ENCODE measurements at places on chromosomes 3 and 15.

GRCh38 chr3:126112531-126113237 is 28.8 kb upstream of the SLC41A3 start:
- H3K4me3 ChIP-seq, result no peak overlapping the region
- H3K27ac ChIP-seq, result no peak overlapping the region
- no peak for DNase-seq
- no peaks in the 10 kb centered on the region for H3K27me3 ChIP-seq

DNA sequence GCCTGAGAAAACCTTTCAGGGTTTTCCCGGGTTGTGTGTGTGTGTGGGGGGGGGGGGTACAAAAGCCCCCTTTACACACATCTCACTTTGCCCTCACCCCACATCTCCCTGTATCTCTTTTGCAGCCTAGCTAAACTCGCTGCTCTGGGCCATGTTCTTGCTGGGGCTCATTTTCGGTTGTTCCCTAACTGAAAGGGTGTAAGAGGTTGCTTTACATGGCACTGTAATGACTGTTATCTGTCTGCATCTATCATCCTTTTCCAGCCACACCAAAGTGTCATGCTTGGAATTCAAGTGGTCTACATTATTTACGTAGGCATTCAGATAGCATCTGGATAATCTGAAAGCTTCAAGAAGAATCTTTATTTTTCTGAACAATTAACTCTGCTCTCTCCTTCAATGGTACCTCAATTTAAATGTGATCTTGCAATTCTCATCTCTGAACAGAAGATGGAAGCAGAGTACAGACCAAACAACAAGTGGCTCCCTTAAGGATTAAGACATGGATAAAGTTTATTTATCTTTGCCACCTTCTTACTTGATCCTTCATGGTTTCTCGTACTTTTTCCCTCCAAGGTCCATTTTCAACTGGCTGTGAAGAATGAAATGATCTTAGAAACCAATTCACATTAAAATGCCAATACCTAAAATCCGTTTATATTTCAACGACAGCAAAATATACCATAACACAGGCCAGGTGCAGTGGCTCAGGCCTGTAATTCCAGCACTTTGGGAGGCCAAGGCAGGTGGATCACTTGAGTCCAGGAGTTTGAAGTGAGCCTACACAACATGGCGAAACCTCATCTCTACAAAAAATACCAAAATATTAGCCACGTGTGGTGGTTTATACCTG is 34.9 kb downstream of the DCLK3 start:
- H3K27me3 ChIP-seq, result peaks cover 3% of the 10 kb centered on the region
- no peak overlapping the region for H3K4me3 ChIP-seq
- peak; percentile 51 for DNase-seq
- H3K27ac ChIP-seq, result no peak overlapping the region

GRCh38 chr3:9121366-9122001 is 128.0 kb downstream of the SRGAP3 start:
- H3K36me3 ChIP-seq, result no peaks in the 10 kb centered on the region
- no peak overlapping the region for H3K4me3 ChIP-seq
- DNase-seq, result no peak
- H3K27ac ChIP-seq, result no peak overlapping the region

- no peaks in the 10 kb centered on the region for H3K27me3 ChIP-seq
- peak; percentile 89 for DNase-seq
- no peaks in the 10 kb centered on the region for H3K36me3 ChIP-seq
These were observed 1.5 kb downstream of the MGA start for GRCh38 chr15:41661518-41662225.

DNA sequence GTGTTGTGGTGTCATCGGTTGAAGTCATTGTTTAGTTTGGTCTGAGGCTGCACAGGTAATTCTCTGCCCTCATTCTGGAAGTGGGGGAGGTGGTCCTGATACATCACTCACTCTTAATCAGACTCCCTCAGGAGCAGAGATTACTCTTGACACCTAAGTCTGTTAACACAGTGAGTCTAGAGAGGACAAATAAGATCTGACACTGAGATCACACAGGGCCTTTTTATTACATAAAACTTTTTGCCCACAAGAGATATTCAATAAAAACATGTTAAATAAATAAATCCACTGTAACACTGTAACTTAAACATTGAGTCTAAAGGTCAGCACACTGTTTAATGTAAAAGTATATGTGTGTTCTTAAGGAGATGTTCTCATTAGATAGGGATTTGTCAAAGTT is 57.1 kb upstream of the MBNL1 start:
- H3K27me3 ChIP-seq, result no peaks in the 10 kb centered on the region
- no peak overlapping the region for H3K27ac ChIP-seq
- DNase-seq, result no peak
- no peaks in the 10 kb centered on the region for H3K36me3 ChIP-seq
- no peak overlapping the region for H3K4me3 ChIP-seq

DNA sequence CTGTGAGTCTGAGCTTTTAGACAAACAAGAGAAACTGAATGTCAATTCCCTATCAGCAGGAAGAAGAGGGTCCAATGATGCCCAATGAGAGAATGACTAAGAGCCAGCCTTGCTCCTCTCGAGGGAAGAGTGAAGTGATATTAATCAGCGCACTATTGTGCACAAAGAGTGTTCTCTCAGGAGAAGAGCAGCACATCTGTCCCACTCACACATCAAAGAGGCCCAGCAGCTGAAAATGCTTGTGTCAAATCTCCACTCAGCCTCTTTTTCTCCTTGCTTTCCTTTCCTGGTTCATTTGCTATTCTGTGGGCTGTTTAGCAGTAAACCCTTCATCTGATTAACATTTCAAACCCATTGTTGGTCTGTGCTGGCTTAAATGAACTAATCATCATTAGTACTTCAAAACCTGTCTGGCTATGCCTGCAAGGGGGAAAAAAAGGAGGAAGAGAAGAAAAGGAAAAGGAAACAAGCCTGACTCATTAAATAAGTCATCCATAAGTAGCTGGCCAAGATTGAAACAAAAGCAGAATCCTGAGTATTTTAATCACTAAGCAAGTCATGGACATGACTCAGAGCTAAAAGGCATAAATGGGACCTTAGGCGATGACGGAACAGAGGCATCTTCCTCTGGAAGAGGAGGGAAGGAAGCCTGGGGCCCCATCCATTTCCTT is 912.7 kb downstream of the TUSC7 start:
- no peaks in the 10 kb centered on the region for H3K27me3 ChIP-seq
- H3K36me3 ChIP-seq, result no peaks in the 10 kb centered on the region
- H3K4me1 ChIP-seq, result no peaks in the 10 kb centered on the region

GRCh38 chr3:8485141-8485870 is 16.3 kb upstream of the LMCD1 start:
- H3K27me3 ChIP-seq, result no peaks in the 10 kb centered on the region
- no peaks in the 10 kb centered on the region for H3K36me3 ChIP-seq
- H3K4me3 ChIP-seq, result no peak overlapping the region
- no peak overlapping the region for H3K27ac ChIP-seq

GRCh38 chr3:153373606-153374005 is 211.6 kb downstream of the RAP2B start:
- peaks cover 9% of the 10 kb centered on the region for H3K4me1 ChIP-seq
- H3K27me3 ChIP-seq, result no peaks in the 10 kb centered on the region
- peak; percentile 12 for DNase-seq
- H3K36me3 ChIP-seq, result no peaks in the 10 kb centered on the region
- no peak overlapping the region for H3K4me3 ChIP-seq

DNA sequence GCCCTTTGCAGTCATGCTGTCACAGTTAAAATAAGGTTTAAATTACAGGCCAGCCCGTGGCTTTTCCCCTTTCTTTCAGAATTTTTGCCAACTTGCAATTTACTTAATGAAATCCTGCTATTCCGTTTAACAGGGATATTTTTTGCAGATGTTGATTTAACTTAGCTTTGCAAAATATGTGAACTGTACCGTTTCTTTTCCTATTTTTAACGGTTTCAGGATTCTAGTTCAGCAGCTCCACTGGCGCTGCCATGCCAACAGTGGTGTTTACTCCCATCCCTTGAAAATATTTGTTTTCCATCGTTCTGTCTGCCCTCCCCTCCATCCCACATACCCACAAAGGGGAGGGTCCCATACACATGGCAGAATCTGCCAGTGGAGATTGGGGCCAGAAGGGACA is 54.3 kb downstream of the SMAD6 start:
- H3K4me1 ChIP-seq, result no peaks in the 10 kb centered on the region
- peaks cover 18% of the 10 kb centered on the region for H3K27me3 ChIP-seq

- H3K4me3 ChIP-seq, result no peak overlapping the region
- H3K27ac ChIP-seq, result no peak overlapping the region
- H3K4me1 ChIP-seq, result no peaks in the 10 kb centered on the region
- H3K36me3 ChIP-seq, result no peaks in the 10 kb centered on the region
These were observed 44.0 kb downstream of the TM2D3 start for GRCh38 chr15:101608201-101608600.

DNA sequence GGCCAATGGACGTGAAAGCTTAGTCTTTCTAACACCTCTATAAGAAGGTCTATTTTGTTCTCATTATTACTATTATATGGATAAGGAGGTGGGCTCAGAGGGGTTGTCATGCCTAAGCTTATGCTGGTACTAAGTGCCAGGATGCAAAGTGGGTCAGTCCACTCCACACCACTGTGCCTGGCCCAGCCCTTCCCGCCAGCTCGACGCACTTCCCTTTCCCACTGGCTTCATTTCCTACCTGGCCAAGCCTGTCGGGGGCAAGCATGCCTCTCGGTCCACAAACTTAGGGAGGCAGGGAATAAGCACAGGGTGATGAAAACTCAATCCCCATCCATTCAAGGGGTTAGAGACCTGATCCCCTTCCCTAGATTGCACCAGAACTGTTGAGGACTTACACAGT is 5.9 kb upstream of the SYNM start:
- H3K36me3 ChIP-seq, result no peaks in the 10 kb centered on the region
- no peak overlapping the region for H3K4me3 ChIP-seq
- H3K4me1 ChIP-seq, result peaks cover 6% of the 10 kb centered on the region

- no peaks in the 10 kb centered on the region for H3K36me3 ChIP-seq
- H3K4me3 ChIP-seq, result no peak overlapping the region
- DNase-seq, result no peak
- no peaks in the 10 kb centered on the region for H3K27me3 ChIP-seq
- no peaks in the 10 kb centered on the region for H3K4me1 ChIP-seq
- H3K27ac ChIP-seq, result no peak overlapping the region
These were observed 18.3 kb upstream of the CD200 start for GRCh38 chr3:112314649-112315048.

DNA sequence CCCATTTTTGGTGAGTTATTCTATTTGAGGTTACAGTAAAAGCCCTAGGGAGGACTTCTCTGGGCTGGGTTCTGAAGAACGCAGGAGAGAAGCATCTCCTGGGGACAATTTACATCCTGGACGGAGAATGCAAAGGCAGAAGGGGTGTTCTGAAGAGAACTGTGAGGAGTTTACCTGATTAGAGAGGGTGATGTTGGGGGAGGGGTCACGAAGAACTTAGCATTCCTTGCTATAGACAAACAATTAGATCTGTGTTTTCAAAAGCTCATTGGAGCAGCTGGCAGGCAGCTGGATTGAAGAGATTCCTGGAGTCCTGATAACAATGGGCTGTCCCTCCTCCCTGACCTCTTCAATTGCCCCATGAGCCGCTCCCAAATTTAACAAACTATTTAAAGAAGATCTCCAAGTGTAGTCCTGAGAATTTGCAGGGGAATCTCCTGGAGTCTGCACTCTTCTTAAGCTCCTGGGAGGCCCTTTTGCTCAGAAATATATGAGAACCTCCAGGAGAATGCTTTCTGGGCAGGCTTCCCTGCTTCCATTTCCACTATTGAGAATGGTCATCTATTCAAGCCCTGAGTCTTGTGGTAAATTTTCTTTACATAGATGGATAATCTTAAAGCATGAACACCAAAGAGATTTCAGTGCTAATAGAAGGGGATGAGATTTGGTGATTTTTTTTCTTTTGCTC is 55.3 kb downstream of the ARHGAP31 start:
- H3K27ac ChIP-seq, result no peak overlapping the region
- peaks cover 29% of the 10 kb centered on the region for H3K4me1 ChIP-seq
- H3K27me3 ChIP-seq, result no peaks in the 10 kb centered on the region
- no peak for DNase-seq
- no peaks in the 10 kb centered on the region for H3K36me3 ChIP-seq

DNA sequence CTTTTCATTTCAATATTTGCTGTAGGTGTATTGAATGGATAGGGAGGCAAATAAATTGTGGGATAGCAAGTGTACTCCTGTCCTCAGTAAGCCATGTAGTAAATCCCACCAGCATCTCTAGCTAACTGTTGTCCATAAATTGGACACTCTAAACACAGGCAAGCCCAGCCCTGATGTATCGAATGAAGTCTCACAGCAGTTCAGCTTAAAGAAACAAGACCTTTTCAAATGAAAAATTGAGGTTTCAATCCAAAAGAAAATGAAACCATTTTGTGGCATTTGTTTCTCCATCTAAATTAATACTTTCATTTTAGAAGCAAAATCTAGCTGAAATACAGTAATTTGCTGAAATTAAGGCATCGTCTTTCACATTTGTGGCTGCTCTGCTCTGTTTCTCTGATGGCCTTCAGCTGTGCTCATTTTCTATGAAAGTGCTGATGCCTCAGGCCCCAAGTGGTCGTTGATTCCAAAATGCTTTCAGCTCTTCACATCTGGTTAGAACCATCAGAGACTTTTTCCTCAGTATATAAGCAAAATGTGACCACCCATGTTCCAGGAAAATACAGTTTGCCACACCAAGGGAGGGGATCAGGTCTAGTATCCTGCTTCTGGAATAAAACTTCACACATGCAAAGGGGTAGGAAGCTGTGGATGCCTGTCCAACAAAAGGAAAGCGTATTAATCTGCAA is 245.0 kb downstream of the ZMAT3 start:
- no peak overlapping the region for H3K4me3 ChIP-seq
- DNase-seq, result no peak
- H3K36me3 ChIP-seq, result no peaks in the 10 kb centered on the region
- no peaks in the 10 kb centered on the region for H3K4me1 ChIP-seq

DNA sequence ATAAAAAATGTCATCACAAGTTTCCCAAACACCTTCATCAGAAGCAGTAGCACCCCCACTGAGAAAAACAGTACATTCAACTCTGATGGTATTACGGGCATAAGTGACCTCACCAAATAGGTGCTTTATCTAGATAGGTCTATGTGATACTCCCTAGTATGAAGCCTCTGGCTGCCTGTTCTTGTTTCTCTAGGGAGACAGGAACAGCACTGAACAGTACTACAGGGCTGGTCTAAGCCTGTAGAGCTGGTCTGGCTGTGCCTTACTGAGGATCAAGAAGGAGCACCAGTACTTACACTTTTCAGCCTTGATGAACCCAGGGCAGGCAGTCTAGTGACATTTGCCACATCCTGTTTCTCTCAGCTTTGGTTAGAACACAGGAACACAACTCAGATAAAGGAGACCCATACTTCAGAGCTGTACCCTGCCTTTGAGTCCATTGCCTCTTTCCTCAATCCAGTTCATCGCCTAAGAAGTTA is 35.9 kb downstream of the OXNAD1 start:
- peaks cover 3% of the 10 kb centered on the region for H3K36me3 ChIP-seq
- no peaks in the 10 kb centered on the region for H3K27me3 ChIP-seq
- H3K4me3 ChIP-seq, result no peak overlapping the region
- peak overlapping the region; percentile 22 for H3K27ac ChIP-seq
- peaks cover 32% of the 10 kb centered on the region for H3K4me1 ChIP-seq

GRCh38 chr3:59237121-59237520 is 187.3 kb upstream of the CFAP20DC start:
- H3K27ac ChIP-seq, result no peak overlapping the region
- DNase-seq, result no peak
- H3K36me3 ChIP-seq, result no peaks in the 10 kb centered on the region
- H3K4me1 ChIP-seq, result peaks cover 6% of the 10 kb centered on the region
- H3K4me3 ChIP-seq, result no peak overlapping the region
- no peaks in the 10 kb centered on the region for H3K27me3 ChIP-seq

Data from B cell (primary cell).